ENCODE measurements at places on chromosomes 7 and 10.

DNA sequence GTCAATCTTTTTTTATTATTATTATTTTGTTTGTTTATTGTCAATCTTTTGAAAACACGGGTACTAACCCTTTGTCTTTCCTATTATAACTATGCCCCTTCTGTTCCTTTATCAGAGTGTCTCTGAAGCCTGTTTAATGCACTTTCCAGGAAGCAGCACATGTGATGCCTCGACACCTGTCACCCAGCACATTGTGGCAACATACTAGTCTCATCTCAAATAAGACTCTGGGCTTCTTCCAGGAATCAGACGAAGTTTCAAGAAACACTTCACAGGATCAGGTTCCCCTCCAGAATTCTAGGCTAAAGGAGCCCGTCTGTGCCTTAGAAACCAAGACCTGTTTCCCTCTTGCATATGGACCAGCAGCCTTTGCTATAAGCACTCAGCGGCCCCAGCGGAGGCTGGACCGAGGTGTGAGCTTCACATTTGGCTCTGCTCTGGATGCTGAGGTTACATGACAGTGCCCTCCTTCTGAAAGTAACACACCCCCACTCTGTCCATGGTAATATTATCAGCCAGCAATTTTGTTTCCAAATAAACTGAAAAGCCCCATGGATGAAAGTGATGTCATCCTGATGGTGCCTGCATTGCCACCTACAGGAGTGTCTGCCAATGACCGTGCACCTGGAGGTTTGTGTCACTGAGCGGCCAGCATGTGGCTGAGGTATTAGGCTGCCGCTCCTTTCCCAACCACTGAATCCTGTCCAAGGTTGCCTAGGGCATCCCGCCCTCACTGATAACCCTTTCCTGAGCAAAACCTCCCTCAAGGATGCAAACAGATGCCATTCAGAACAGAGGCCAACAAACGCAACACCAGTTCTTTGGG, 38.1 kb downstream of the MKI67 start:
- peak; percentile 18 for DNase-seq

GRCh38 chr10:45006276-45007030, 5.7 kb downstream of the ZNF22 start:
- DNase-seq, result no peak

GRCh38 chr7:149570784-149571183, 73.2 kb upstream of the ZNF746 start:
- no peak for DNase-seq

DNA sequence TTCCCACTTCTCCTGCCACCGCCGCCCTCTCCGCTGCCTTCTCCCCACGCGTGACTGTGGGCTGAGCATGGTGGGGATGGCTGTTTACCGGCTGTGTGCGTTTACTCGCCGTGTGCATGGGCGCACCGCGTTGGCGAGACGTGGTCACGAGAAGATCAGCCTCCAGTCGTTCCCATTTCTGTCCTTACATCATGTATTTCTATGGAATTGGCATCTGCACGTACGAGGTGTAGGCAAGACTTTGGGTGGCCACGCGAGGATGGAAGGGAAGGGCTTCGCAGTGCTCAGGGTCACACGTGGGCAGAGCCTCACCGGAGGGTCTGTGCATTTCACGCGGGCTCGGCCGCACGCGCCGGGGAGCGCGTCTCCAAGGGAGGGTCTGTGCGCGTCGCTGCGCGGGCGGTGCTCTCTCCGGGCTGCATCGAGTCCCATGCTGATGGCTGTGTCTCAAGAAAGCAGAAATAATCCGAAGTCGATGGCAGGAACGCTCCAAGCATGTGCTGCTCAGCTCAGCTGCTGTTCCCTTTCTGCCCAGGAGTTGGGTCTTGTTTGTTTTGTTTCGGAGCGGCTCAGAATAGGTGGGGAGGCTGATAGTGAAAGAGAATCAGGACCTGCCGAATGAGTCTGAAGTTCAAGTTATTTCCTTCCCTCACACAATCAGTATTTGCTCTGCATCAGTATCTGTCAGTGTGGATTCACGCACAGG, 973 bp downstream of the CAMK1D start:
- DNase-seq, result peak; percentile 29

- DNase-seq, result no peak
These were observed 676.7 kb downstream of the PCDH15 start for GRCh38 chr10:54124209-54124885.

- DNase-seq, result no peak
These were observed 68.2 kb upstream of the INPP5A start for GRCh38 chr10:132469197-132469884.

- DNase-seq, result no peak
These were observed 51.9 kb downstream of the ZNF365 start for GRCh38 chr10:62426086-62426485.

GRCh38 chr10:78251016-78251385, 217.3 kb downstream of the RPS24 start:
- no peak for DNase-seq

DNA sequence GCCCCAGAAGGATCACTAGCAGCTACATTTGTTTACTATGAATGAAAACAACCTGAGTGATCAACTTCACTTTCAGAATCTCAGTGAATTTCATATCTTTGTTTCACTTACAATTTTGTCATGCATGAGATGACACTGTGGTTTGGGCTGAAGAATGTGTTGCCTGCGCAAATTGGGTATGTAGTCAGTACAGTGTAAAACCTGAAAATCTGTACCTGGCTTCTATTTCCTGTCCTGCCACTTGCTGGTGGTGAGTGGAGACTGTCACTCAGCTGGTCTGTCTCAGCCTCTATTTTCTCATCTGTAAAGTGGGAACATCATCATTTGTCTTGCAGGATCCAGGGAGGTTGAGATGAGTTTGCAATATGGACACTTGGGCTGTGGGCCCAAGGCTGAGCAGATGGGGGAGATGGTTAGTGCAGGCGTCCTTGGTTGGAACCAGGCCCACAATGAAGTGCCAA, 118.0 kb downstream of the WDFY4 start:
- DNase-seq, result no peak
